SK-N-MC (cell line): ENCODE measurements at places on chromosomes 11 and 22.

GRCh38 chr11:23755076-23755475, 741.8 kb upstream of the LUZP2 start:
- no peak for DNase-seq

GRCh38 chr11:64876835-64877341, 1.5 kb downstream of the EHD1 start:
- no peak for DNase-seq

DNA sequence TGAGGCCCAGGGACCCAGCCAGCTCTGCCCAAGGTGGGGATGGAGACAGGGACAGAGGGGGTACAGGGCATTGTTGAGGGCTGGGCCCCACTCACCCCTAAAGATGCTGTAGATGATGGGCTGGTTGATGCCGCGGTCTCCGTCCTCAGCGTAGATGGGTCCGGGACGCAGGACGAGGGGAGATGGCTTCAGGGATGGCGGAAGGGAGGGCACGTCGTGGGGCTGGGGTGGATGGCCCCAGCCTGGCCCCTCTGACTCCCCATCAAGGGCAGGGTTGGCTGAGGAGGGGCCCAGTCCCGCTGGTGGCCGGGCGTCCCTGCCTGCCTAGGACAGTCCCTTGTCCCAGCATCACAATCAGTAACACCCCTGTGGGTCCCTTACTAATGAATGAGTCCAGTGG, 4.5 kb upstream of the IRF7 start:
- DNase-seq, result no peak

DNA sequence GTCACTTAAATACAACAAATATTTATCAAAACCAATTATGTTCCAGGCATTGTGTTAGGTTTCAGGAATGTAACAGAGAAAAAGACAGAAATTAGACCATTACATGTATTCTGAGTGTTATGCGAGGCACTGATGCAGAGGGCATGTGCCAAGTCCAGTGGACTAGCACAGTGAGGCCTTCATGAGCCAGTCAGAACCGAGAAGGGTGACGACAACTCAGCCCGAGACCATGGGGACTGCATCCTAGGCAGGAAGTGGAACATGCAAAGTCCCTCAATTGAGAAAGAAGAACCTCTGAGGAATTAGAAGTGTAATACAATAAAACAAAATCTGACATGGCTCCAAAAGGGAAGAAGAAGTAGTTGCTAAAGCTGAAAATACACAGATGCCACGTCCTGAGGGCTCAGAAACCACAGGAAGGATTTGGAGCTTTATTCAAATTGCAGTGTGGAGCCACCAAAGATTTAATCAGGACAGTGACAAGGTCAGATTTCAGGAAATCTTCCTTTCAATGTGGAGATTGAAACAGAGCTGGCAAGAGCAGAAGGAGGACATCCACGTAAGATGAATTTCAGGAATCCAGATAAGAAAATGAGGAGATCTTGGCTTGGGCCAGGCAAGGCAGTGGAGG, 529.6 kb downstream of the NTM start:
- no peak for DNase-seq

- DNase-seq, result no peak
These were observed 155.7 kb downstream of the WT1 start for GRCh38 chr11:32279672-32280071.

- no peak for DNase-seq
These were observed 2.8 kb downstream of the MALAT1 start for GRCh38 chr11:65501472-65502273.
